Natural killer cell treated with Interleukin-12 subunit alpha and Interleukin-12 subunit beta and Interleukin-15 and Interleukin-18, amount 100 ng/mL, for 72 hours (primary cell): ENCODE measurements at places on chromosomes 1 and 21.

- DNase-seq = no peak
These were observed 27.6 kb downstream of the NIPAL3 start for GRCh38 chr1:24443241-24443656.

DNA sequence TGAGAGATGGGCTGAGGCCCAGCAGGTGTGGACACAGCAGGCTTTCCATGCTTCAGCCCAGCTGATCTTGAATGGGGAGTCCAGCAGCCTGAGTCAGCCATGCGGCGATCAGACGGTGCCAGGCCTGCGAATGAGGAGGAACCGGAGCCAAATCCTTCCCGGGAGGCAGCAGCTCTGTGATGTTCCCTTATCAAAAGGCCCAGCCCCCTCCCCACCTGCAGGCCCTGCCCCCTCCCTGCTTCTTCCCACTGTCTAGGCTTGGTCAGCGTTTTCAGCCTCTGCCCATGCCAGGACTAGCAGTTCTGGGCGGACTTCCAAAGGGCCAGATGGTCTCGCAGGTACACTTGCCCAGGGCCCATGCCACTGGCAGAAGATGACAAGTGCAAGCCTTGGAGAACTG, 253.8 kb downstream of the KAZN start:
- DNase-seq = no peak

- DNase-seq = no peak
These were observed 5.4 kb downstream of the CELF3 start for GRCh38 chr1:151711044-151711800.

- DNase-seq = no peak
These were observed 103.7 kb downstream of the AK5 start for GRCh38 chr1:77385551-77385950.

GRCh38 chr1:231334079-231334666, 3.5 kb downstream of the EXOC8 start:
- DNase-seq = no peak

- DNase-seq = no peak
These were observed 2.5 kb upstream of the DUSP23 start for GRCh38 chr1:159778266-159778665.

DNA sequence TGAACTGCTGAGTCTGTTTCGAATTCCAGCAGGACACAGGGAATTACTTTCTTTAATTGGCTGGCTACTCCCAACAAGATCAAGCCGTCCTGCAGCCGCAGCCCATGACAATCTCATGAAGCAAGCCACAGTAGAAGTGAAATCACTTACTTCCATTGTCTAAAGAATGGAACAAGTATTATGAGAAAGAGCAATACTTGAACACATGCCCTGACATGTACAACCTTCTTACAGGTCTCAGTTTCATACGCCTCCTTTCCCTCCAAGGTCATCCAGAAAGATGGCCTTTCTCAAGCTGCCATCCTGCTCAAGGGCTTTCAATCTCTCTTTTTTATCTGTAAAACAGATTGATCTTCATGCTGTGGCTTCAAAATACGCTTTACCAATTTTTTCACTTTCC, 85.1 kb downstream of the PCSK9 start:
- DNase-seq = no peak

DNA sequence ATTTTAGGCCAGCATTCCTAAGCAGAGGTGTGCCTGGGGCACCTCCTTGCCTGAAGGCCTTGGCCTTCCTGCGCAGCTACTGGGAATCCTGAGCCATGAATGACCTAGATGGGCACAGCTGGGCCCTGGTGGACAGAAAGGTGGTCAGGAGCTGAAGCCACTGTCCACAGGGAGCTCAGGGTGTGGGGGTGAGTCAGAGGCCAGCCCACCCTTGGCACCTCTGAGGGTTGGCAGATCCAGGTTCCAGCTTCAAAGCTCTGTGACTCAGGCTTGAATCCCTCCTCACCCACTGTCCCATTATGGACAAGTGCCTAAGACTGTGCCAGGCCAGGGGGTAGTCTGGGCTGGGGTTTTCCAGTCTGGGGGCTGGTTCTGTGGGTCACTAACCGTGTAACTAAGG, 6.4 kb upstream of the EDN2 start:
- no peak for DNase-seq

DNA sequence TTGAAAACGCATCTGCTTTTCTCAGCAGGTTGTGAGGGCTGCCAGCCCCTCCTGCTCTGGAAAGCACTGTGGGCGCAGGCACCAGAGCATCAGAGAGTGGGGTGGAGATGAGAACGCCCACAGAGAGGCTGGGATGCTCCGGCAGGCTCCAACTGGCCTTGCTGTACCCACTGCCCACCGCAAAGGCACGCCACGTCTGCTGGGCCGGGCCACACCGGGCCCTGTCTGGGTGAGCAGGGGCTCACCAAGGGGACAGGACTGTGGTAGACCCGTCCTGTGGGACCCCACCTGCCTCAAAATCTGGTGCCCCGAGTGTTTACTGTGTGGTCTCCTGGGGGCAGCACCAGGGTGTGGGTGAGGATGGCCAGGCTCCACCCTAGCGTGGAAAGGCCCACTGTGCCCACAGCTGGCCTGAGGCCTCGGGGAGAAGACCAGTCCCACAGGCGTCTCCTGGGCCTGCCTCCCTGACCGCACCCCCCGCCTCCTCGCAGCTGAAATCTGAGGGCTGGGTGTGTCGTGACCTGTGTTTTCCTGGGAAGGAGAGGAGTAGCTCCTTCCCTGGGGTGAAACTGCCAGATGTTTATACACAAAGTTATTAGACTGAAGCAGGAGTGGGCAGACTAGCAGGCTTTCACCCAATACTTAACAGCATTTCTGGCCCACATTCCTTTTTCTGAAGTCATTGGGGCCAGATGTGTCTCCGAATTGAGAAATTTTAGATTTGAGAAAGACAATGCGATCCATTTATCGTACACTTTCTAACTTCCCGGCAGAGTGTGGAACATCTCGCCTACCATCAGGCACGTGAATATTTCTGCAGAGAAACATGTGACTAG, 53.8 kb downstream of the STUM start:
- DNase-seq = peak; percentile 52
